Nucleus accumbens (tissue), 56 donors: ENCODE measurements at places on chromosomes 12 and 14.

DNA sequence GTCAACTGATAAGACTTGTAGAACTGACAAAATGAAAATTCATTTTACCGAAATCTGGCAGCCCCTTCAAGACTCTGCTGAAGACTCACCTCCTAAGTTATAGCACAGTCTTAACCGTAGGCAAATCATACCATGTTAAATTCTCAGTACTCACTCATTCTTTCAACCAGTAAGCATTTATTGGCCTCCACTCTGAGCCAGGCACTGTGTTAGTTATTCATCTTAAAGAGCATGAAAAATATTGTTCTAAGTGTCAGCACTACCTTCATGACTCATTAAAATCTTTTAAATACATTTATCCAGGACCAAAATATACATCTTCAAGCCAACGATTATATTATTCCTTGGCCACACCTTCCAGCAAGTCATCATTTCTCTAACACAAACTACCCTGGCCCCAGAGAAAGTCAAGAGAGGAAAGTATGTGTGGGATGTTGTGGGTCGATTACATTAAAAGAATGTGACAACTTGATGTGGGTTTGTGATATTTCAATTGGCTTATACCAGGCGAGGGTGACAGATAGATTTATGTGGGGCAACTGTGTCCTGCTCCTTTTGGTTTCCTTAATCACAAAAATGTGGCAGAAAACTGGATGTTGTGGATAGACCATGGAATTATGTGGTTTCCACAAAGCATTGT, 55.0 kb downstream of the TMEM30B start:
- DNase-seq = no peak

DNA sequence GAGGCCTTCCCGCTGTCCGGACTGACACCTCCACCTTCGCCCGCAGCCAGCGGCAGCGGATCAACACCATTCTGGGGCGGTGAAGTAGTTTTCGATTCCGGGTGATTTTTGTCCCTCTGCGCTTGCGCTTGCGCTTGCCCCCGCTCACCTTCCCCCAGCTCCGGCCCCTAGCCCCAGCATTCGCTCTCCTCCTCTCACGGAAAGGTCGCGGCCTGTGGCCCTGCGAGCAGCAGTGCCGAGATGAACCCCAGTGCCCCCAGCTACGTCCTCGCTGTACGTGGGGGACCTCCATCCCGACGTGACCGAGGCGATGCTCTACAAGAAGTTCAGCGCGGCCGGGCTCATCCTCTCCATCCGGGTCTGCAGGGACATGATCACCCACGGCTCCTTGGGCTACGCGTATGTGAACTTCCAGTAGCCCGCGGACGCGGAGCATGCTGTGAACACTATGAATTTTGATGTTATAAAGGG, 22.7 kb upstream of the SRGAP1 start:
- no peak for DNase-seq

DNA sequence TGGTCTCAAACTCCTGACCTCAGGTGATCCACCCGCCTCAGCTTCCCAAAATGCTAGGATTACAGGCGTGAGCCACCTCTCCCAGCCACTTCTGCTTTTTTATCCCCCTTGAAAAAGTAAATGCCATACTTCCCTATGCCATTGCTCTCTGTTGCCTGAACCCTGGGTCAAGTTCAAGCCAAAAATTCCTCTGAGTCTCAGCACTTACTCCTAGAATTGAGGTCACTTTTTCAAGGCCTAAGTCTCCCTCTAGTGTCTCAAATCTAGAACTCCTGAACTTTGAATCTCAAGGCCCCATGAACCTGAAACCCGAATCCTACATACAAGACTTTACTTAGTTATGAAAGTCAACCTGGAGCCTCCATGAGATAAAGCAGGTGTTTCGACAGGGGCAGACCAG, 1.4 kb upstream of the APOBEC1 start:
- DNase-seq = no peak

GRCh38 chr12:53712059-53712643, 15.1 kb downstream of the CALCOCO1 start:
- no peak for DNase-seq

GRCh38 chr12:106647793-106648514, 65.2 kb downstream of the RFX4 start:
- no peak for DNase-seq

DNA sequence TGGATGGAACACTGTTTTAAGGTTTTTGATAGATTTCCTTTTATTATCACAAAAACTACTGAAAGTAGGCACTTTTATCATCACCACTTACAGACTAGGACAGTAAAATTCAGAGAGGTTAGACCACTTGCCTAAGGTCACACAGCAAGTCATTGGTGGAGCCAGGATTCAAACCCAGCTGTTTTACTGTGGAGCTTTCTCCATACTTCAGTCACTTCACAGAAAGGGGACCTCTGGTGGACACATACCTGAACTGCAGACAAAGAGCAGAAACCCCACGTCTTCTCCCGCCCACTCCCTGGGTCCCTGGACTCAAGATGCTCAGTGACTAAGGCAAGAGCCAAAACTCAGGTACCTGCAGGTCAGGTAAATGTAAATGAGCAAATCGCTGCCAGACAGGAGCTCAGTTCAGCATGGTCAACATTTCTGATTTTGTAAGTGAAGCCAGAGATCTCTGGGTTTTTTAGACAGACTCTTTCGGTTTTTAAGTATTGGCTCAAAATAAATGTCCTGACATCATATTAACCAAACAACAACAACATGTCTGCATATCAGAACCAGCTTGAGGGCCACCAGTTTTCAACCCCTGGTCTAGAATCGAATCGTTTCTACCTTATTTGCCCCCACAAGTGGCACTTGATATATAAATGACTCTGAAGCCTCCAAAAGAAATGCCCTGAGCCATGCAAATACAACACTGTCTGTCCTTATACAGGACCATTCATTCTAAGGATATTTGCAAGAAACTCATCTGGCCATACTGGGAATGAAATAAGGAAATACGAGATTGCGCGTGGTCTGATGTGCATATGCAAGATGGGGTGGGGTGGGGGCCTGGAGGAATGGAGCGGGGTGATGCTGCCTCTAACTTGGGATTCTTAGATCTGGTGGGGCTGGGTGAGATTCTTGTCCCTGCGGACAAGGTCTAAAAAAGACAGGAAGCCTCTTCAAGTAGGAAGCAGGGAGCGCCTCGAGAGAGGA, 110.9 kb downstream of the KSR2 start:
- no peak for DNase-seq

GRCh38 chr14:62645649-62646048, 399.6 kb downstream of the KCNH5 start:
- DNase-seq = no peak

GRCh38 chr12:117882603-117883184, 86.1 kb downstream of the KSR2 start:
- DNase-seq = no peak

GRCh38 chr12:97886511-97887176, 424.0 kb downstream of the RMST start:
- no peak for DNase-seq
